Adrenal gland (tissue), 19 donors: ENCODE measurements at places on chromosomes 11 and 22. TPM values are rescaled to one million over a fixed set of nuclear protein-coding genes. Genes with fewer than 3 reads are reported as not detected.

DNA sequence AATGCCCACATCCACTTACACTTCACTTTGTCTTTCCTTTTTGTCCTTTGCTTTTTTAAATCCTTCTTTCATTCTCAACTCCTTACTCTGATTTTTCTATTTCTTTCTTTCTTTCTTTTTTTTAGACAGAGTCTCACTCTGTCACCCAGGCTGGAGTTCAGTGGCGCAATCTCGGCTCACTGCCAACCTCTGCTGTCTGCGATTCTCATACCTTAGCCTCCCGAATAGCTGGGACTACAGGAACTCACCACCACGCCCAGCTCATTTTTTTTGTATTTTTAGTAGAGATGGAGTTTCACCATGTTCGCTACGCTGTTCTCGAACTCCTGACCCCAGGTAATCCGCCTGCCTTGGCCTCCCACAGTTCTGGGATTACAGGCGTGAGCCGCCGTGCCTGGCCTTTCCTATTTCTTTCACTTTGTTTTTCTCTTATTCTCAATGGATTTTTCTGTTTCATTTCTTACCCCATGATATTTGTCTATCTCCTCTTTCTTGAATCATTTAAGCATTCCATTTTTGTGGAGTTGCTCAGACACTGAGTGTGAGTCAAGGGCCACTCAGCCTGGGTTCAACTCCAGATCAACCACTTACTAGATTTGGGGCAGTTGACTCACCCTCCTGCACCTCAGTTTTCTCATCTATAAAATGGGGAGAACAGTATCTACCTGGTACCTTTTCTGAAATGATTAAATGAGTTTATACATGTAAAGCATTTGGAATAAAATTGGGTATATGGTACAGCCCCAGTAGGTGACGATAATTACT lies 7.6 kb downstream of the KCNJ5 start:
- DNase-seq = peak; percentile 82

POLD4 gene
- total RNA-seq = 133 TPM

FAM181B gene
- total RNA-seq = 2.2 TPM

- DNase-seq = no peak
These were observed 60.7 kb upstream of the MPEG1 start for GRCh38 chr11:59273373-59273841.

- no peak for DNase-seq
These were observed 783 bp upstream of the ANKRD54 start for GRCh38 chr22:37844904-37845329.

MPPED2 gene
- total RNA-seq = 4.8 TPM

DNA sequence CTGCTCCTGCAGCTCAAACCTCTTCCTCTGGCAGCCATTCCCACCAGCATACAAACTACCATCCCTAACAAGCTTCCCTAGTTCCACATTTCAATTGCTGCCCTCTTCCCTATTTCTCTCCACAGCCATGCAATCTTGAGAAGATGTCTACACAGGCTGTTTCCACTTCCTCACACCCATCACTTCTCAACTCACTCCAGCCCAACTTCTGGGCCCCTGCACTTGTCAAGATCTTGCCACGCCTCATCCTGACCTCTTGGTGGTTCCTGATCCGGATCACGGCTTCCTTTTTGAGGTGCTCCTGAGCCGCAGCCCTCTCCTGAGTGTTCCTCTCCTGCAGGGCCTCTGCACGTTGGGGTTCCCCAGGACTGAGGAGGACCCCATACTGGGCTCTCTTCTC lies 22.6 kb downstream of the RPL27A start:
- DNase-seq = no peak

DNA sequence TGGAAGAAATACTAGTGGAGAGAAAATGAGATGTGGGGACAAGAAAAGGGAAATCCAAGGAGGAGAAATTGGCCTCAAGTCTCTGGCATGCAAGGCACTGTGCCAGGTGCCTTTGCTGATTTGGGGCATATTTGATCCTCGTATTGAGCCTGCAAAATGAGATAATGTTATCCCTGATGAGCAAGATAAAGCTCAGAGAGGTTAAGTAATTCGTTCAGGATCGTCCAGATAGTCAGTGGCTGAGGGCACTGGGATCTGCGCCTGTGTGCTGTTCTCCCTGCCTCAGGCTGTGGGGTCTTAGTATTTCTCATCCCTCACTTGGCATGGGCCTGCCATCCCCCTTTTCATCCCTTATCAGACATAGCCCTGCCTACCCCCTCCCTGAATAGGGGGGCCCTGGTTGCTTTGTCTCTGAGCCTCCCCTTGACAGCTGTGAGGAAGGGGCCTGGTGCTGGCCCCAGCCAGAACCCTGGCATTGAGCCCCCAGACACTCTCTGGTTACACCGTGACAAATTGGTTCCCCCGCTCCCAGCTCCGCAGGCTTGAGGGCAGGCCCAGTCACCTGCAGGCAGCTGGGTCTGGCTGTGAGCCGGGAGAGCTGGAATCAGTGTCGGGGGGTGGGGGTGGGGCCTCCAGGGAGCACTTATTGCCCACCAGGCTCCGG lies 85.7 kb downstream of the NECTIN1 start:
- no peak for DNase-seq

HEPACAM gene
- total RNA-seq = 0.18 TPM

TMEM191C gene
- not detected for total RNA-seq

DNA sequence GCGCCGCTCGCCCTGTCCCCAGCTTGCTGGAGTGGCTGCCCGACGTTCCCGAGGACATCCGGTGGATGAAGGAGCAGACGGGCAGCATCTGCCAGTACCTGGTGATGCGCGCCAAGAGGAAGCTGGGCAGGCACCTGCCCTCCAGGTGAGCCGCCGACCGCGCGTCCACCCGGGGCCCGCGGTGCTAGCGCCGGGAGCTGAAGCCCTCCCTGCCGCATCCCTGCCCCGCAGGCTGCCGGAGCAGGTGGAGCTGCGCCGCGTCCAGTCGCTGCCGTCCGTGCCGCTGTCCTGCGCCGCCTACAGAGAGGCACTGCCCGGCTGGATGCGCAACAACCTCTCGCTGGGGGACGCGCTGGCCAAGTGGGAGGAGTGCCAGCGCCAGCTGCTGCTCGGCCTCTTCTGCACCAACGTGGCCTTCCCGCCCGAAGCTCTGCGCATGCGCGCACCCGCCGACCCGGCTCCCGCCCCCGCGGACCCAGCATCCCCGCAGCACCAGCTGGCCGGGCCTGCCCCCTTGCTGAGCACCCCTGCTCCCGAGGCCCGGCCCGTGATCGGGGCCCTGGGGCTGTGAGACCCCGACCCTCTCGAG lies 3.3 kb upstream of the CRACR2B start:
- DNase-seq = no peak

- DNase-seq = peak; percentile 25
These were observed 739 bp downstream of the ZMAT5 start for GRCh38 chr22:29765905-29766631.

DNA sequence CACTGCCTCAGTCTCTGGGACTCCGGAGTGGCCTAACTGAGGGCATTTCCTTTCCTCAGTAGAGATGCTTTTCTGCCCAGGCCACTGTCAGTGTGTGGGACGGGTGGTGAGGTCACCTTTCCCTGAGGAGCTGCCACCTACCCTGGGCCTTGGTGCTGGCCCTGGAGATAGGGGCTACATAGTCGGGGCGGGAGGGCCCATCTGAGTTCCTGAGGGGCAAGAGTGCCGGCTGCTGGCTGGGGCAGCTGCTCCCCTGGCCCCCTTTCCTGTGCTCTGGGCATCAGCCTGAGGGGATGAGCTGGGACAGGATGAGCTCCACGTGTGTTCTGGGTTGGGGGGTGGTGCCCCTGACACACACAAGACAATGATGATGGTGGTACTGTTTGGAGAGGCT lies 5.4 kb downstream of the KCNC1 start:
- no peak for DNase-seq

DNA sequence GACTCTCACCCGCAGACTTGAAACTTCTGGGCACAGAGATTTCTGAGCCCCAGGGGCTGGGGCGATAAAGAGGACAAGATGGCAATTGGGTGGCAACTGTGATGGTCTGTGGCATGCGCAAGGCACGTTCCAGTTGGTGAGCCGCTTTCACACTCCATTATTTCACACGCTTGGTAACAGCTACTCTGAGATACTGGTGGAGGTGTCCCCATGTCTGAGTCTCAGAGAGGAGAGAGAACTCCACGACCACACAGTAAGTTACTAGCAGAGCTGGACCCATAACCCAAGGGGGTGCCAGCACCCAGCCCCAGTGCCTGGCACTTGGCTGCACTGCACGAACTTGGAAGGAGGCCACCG lies 6.0 kb upstream of the KCNJ4 start:
- no peak for DNase-seq

ROBO4 gene
- 29.8 TPM for total RNA-seq

B4GALNT4 gene
- 4.6 TPM for total RNA-seq
